Cerebellar cortex (tissue), 1 donor: ENCODE measurements at places on chromosomes 11 and 22.

- no peak for DNase-seq
Measured at GRCh38 chr11:114027926-114028325, 31.6 kb upstream of the ZBTB16 start.

GRCh38 chr11:35097814-35098455 is 41.0 kb upstream of the CD44 start:
- no peak for DNase-seq

DNA sequence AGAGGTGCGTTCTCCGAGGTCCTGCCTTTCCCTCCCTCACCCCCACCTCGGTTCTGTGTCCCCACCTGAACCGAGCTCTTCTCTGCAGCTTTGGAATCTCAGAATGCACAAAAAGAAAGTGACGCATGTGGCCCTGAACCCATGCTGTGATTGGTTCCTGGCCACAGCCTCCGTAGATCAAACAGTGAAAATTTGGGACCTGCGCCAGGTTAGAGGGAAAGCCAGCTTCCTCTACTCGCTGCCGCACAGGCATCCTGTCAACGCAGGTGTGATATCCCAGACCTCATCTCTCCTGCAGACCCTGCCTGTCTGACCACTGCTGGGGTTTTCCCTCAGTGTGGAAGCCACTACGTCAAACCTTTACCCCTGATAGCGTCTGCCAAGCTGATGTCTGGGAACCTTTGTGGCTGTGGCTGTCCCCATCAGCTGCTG is 13.9 kb downstream of the ACP2 start:
- DNase-seq = peak; percentile 80

GRCh38 chr11:112652786-112653390 is 308.3 kb upstream of the NCAM1 start:
- no peak for DNase-seq

DNA sequence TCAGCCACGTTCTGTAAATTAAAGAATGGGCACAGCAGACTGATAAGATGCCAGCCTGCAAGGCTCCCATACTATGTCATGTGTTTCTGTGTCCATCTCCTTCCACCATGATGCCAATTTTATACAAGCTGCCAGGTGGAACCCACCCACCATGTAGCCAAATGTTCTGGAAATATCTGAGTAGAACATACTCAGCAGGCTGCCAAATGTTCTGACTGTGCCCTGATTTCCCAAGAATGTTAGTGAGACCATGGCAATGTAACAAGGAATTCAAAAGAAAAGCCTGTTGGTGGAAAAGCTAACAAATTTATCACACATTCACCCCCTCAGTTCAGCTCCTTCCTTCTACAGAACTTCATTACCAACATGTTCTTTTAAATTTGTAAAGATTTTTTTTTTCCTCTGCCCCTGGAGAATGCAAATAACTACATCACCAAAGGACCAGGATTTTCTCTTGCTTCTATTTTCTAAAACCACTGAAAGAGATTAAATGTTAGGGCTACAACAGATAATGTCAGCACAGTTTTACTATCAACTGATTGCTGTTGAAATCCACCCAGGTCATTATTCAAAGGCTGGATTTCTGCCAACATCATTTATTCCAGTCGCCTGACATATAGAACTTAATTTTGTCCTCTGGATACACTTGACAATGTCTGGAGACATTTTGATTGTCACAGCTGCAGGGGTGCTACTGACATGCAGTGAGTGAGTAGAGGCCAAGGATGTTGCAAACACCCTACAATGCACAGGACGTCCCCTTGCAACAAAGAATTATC is 3.1 kb downstream of the DMC1 start:
- DNase-seq = peak; percentile 78

DNA sequence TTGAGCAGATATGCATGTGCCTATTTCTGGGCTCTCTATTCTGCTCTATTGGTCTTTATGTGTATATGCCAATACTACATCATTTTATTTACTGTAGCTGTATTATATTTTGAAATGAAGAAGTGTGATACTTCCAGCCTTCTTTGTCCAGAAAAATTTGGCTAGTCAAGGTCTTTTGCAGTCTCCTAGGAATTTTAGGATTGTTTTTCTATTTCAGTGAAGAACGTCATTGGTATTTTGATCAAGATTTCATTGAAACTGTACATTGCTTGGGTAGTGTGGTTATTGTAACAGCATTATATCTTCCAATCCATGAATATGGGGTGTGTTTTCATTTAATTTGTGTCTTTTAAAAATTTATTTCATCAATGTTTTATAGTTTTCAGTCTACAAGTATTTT is 400.3 kb downstream of the AASDHPPT start:
- no peak for DNase-seq

DNA sequence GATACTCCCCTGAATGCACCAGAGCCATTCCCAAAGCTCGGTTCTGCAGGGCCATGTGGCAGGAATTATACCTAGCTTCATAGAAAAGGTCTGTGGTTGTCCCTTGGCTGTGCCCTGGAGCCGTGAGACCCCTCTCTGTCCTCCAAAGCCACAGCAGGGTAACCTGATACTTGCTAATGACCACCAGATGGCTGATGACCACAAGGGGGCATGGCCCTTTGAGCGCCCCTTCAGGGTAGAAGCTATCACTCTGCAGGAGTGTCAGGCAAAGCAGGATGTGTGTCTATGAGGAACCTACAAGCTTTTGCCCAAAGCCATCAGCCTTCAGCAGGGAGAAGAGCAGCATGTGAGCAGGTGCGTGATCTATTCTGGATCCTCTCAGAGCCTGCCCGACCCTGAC is 95.3 kb downstream of the NTM start:
- DNase-seq = no peak

DNA sequence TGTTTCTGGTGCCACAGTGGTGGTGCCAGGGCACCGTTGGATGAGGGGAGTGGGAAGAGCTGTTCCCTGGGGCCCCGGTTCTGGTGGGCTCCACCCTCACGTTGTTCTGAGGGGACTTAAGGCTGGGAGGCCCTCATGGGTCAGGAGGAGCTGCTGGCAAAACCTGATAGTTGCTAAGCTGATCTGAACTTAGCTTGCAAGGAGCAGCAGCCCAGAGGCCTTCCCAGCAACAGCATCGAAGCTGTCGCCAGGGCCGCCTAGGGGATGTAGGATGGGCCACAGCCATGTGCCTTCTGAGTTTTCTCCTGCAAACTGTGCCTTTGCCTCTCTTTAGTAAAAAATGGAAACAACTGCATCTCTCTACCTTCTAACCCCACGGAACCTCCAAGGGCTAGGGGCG is 240.2 kb downstream of the TBC1D22A start:
- no peak for DNase-seq

DNA sequence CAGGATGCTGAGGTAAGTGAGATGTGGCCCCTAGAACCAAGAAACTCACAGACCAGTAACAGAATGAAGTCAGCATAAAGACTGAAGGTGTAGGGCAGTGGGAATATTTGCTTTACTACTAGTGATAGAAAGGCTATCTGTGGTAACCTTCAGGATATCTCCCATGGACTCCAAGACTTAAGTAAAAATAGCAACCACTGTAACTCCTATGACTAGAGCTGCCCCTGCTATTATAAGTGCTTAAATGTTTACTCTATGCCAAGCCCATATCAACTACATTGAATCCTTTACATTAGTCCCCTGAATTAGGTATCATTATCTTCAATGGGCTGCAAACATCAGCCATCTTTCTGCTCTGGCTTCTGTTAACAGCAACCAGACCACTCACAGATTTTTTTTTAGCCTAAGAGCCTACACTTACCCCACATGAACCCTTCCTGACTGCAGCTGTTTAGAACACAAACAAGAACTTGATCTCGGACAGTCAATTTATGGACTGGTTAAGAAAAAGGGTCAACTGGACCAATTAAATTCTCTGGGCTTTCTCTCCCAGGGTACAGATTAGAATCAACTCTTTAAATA is 335.1 kb upstream of the API5 start:
- no peak for DNase-seq

DNA sequence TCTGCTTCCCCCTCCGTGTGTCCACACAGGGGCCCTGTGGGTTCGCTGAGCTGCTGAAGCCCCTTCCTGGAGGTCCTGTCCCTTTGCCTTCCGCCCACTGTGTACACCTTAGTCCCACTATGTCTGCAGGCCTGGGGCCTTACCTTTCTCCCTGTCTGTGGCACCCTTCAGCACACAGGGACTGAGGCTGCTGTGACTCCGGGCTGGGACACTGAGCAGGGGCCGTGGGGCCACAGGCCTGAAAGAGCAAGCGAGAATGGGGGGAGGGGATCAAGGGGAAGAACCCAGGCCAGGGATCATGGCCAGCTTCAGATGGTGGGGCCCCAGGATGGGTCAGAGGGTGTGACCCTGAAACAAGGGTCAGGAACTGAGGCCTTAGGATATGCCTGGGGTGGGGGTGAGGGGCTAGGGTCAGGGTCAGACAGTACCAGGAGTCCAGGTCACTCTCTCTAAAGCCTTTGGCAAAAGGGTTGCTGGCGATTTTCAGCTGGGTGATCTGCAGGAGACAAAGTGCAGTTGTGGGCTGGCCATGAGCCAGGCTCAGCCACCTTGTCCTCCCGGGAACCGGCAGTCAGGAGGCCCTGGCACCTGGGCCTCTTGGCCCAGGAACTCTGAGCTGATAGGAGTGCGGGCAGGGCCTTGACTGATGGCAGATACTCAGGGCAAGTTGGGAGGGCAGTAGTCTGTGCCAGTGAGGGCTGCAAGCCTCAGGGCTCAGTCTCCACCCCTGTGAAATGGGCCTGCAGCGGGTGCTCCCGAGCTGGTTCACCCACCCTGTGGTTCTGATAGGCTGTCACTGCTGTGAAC is 2.6 kb upstream of the NUDT8 start:
- no peak for DNase-seq

GRCh38 chr22:44648821-44649565 is 53.0 kb upstream of the PRR5 start:
- no peak for DNase-seq

- DNase-seq = no peak
Measured at GRCh38 chr22:27628891-27629631, 172.5 kb downstream of the MN1 start.

GRCh38 chr11:1370186-1371025 is 19.3 kb upstream of the BRSK2 start:
- no peak for DNase-seq
